ENCODE measurements at places on chromosomes 7 and 10.

DNA sequence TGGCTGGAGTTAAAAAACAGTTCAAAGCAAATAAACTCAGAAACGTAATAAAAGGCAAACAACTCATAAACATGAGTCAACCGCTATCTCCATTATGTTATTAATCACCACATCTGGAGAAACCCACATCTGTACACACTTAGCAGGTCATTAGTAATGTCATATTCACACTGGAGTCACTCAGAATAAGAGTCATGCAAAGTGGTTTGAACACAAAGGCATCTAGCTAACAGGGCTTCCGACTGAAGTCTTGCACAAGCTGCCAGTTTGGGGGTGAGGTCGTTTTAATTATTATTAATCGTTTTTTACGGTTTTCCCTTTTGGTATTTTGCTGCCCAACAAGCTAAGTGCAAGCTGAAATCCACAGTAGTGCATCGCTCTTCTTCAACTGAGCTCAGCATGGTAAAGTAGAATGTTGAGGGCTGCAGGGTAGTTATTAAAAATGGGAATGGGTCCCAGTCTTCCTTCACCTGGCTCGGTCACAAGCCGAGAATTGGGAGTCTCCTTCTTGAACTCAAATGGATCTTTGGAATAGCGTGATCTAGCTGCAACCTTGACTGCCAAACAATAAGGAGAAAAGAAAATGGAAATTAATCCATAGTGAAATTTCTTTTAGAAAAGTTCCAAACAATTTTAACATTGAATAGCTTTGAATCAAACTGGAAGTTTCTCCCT, 663.5 kb downstream of the KCNMA1 start:
- peak; percentile 73 for DNase-seq

- DNase-seq, result no peak
Observed at GRCh38 chr7:89773611-89774010, 380.7 kb upstream of the STEAP1 start.

- DNase-seq, result no peak
Observed at GRCh38 chr10:122102146-122102868, 113.3 kb downstream of the TACC2 start.

GRCh38 chr10:128686630-128687278, 560.5 kb upstream of the MKI67 start:
- DNase-seq, result no peak

- no peak for DNase-seq
Observed at GRCh38 chr10:124701881-124702656, 42.1 kb downstream of the FAM53B start.

- peak; percentile 47 for DNase-seq
Observed at GRCh38 chr7:27689591-27690164, 27.0 kb upstream of the HIBADH start.

DNA sequence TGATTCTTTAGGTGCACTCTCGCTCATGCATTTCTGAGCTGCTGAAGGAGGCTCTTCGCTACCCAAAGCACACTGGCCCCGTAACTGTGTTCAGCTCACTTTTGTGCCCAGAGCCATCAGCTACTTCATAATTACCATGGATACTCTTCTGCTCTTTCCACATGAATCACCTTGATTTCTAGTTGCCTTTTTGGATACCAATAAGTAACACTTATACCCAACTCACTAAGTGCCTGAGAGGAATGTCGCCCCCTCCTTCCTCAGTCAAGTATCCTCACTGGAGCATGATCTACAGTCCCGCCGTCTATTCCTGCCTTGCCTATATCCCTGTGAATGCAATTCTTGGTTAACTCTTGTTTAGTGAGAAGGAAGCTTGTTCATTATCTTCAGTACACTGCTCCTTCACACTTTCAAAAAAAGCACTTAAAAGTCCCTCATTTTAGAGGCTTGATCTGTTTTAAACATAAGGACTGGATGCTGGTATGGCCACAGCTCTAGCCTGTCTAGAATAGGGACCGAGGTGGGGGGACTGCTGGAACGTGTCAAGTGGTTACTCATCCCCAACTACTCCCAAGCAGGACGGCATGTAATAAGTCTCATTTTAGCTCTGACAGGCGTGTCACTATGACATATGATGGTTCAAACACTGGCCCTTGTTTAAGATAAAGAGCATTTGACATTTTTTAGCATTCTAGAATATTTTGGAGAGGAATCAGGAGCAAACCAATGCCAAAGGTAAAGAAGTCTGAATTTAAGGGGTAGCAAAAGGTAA, 23.7 kb downstream of the SVIL start:
- DNase-seq, result no peak

DNA sequence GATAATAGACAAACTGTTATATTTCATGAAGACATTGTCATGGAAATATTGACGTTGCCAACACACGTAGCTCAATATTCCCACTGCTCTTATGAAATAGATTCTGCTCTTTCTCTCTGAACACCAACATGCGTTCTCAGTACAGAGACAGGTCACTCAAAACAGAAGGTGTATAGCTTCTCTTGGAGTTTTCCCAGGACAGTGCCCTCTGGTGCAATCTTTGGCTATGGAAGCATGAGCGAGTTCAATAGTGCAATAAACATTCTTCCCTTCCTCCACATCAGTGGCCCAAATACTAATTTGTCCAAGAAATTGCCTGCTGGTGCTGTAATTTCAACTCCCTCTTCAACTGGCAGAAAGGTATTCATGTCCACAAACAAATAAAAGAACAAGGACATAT, 145.3 kb downstream of the MAGI2 start:
- no peak for DNase-seq

DNA sequence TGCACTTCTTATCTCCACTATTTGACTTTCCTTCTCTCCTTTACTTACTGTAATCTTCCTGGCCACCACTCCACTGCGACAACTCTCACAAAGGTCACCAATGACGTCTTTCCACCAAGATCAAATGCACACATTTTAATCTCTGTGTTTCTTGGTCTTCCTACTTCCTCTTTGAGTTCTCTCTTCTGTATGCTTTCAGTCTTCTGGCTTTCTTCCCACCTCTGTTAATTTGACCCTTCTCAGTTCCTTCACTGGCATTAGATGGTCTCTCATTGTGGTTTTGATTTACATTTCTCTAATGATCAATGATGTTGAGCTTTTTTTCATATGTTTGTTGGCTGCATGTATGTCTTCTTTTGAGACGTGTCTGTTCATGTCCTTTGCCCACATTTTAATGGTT, 31.9 kb downstream of the FAM107B start:
- no peak for DNase-seq

DNA sequence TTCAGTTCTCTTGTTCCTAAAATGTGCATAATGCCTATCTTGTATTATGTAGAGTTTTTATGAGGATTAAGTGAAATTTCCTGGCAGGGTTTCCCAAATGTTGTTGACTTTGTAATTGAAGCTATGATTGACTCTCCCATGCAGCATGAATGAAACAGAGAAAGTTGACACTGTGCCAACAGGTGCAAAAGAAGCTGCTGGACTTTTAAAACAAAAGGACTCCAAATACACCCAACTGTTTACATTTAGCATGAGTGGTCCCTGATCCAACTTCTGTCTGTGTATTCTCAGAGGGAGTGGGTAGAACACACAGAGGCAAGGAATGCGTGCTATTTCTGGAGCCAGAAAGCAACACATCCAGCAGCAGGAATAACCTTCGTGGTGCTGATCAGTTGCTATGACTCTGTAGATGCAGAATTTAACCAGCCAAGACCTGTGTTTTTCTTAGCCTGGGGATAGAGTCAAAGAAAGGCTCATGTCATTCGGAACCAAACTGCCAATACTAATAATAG, 14.4 kb upstream of the RBM20 start:
- peak; percentile 88 for DNase-seq

DNA sequence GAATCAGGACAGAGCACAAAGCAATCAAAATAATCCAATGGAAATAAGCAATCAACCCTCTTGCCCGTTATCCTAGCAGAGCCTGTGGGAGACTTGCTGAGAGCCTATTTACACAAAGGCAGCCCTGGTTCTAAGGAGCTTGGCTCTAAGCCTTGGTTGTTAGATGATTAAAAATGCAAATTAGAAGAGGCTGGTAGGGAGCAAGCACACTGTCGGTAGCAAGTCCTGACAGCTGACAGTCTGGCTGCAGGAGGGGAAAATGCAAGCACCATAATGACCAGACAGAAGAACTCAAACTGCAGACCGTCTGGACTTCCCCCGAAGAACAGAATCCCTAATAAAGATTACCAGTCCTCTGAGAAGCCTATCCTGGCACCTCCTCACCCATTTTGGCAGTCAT, 131.8 kb upstream of the CTTNBP2 start:
- DNase-seq, result no peak

DNA sequence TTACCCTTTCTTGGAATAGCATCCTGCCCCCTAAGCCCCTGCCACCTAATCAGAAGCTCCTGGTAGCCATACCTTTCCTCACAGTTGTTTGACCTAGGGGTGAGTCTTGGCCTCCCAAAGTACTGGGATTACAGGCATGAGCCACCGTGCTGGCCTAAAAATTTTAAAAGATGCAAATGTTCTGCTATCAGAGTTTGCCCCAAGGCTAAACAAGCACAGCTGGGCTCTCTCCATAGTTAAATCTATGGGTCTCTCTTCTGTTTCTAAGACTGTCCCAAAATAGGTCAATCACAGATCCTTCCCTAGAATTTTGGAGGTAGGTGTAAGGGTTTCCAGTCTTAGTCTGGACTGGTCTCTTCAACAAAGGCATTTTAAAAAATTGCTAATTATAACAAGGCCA, 12.9 kb upstream of the UBN2 start:
- no peak for DNase-seq

DNA sequence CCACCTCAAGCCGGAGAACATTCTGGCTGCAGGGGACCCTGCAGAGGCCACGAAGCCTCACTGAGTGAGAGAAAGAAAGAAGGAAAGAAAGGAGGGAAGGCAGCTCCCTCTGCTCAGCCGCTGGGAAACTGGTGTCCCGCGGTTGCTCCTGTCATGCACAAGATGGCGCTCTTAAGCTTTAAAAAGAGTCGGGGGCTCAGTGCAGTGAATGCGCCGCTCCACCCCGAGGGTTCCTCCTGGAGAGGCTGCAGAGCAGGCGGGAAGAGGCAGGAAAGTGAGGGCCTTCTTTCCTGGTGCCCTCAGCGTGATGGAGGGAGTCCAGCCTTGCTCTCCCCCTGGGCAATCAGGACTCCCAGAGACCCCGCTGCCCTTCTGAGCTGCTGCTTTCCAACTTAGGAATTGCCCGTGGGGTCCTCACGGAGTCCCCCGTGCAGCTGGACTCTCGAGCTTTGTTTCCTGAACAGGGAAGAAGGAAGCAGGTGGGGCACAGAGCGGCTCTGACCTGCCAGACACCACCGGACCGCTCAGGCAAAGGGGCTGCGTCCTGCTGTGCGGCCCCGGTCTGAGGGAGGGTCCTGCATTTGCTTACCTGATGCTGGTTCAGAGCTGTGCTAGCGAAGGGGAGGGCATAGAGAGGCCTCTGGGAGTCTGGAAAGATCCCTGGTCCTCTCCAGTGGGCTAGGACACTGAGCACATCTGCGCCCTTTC, 141.9 kb upstream of the MKI67 start:
- DNase-seq, result no peak

GRCh38 chr7:42469341-42469740, 232.3 kb upstream of the GLI3 start:
- DNase-seq, result no peak

DNA sequence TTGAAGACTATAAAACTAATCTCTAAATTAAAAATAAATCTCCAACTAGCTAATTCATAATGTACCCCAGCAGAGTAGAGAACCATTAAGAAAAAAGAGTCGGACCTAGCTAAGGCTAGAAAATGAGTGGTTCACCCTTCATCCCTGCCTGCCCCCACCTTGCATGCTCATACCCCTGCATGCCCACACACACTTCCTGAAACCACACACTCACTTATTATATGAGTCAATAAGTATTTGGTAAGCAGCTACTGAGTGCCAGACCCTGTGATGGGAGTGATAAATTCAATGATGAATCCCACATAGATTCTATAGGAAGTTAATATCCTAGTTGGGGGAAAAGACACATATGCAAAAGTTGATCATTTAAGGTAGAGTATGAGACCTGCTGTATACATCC, 152.9 kb upstream of the INHBA start:
- DNase-seq, result peak; percentile 16

GRCh38 chr7:34242391-34242790, 337.1 kb downstream of the BMPER start:
- no peak for DNase-seq

DNA sequence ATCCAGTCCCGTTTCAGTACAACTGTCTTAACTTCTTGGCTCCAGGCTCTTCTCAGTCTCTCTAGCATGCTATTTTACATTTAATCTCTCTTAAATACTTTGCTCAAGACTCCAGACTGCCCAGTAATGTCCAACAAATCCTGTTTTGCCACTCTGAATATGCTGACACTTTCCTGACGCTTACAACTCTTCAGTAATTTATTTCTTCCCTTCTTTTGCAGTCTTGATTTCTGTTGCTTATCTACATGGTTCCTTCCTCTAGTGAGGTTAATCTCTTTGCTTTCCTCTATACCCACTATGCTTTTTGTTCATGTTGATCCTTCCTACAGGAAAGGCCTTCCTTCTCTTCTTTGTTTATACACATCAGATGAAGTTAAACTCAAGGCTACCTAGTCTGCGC, 23.7 kb downstream of the UMAD1 start:
- DNase-seq, result no peak

DNA sequence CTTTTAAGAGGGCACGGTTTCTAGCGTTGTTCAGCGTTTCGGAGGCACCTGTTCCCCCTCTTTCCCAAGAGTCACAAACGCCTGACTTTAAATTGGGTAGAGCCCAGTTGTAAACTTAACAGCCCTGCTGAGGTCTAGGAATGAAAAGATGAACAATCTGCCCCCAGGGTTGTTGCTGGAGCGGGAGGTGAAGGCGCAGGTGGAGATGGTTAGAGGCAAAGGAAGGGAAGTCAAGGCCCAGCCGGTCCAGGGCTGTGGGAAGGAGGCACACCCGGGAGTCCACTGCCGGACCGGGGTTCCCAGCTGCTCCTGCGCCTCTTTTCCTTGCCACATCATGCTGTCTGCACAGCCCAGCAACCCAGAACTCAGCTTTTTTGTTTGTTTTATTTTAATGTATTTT, 770 bp downstream of the PRXL2A start:
- DNase-seq, result no peak

GRCh38 chr7:20560325-20561180, 54.9 kb upstream of the ABCB5 start:
- no peak for DNase-seq

DNA sequence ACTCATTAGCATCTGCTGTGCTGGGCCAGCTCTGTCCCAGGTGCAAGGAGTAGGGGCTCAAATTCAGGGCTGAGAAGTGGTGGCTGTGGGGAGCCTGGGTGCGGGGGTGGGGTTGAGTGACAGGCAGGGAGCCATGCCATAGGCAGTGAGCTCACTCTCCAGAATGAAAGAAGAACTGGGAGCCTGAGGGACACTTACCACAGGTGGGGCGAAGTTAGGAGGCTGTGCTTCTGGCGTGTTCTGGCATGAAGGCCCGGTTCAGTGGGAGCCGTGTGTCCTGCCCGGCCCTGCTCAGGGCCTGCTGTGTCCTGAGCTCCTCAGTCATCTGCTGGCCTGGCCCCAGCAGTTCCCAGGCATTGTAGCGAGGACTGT, 62.5 kb downstream of the MKI67 start:
- no peak for DNase-seq

GRCh38 chr7:115526278-115526677, 504.3 kb downstream of the TFEC start:
- DNase-seq, result no peak
